ENCODE measurements at places on chromosomes 5 and 9.

DNA sequence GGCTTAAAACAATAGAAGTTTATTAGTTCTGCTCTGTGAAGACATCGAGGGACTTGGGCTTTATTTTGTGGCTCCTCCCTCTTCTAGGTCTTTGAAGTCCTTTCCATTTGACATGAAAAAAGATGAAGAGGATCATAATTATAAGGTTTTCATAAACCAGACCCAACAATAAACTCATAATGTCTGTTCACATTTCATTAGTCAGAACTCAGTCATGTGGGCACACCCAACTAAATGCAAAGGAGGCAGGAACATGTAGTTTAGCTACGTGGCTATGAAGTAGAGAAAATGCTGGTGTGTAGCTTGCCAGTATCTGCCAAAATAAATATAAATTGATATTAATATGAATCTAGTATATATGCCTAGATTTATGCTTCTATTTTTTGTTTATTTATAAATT, 393.9 kb upstream of the C9orf72 start:
- DNase-seq, result no peak

GRCh38 chr9:281741-282645, 67.3 kb downstream of the DOCK8 start:
- no peak for DNase-seq

GRCh38 chr5:75611311-75612225, at the start of gene ANKDD1B:
ANKDD1B (plus strand) TSS chr5:75611453; CDS start chr5:75611635, 182 bp downstream.
- DNase-seq, result peak; percentile 46

GRCh38 chr5:88389338-88390095, 120.9 kb upstream of the TMEM161B start:
- no peak for DNase-seq

DNA sequence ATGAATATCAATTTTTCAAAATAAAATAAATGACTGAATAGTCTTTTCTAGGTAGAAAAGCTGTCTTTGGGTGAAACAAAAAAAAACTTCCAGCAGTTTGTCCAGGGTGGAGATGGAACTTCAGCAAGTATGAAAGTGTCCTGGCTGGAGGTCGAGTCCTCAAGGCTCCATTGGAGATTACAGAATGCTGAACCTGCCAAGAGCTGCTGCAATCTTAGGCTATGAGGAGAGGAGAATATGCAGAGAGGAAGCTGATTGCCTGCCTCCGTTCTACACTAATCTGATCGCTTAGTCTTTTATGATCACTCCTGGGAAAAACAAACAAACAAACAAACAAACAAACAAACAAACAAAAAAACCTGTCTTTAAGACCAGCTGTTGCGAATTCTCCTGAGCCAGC, 50.6 kb downstream of the NREP start:
- DNase-seq, result no peak

- DNase-seq, result no peak
Observed at GRCh38 chr5:32319392-32319791, 6.7 kb upstream of the MTMR12 start.

- no peak for DNase-seq
Observed at GRCh38 chr5:14849516-14850294, 21.9 kb downstream of the ANKH start.

GRCh38 chr5:56480705-56481427, 247.7 kb upstream of the ANKRD55 start:
- peak; percentile 42 for DNase-seq

GRCh38 chr5:33441241-33442177, 744 bp downstream of the TARS1 start:
- DNase-seq, result peak; percentile 32

GRCh38 chr5:136103118-136103517, 29.5 kb upstream of the SMAD5 start:
- DNase-seq, result no peak

DNA sequence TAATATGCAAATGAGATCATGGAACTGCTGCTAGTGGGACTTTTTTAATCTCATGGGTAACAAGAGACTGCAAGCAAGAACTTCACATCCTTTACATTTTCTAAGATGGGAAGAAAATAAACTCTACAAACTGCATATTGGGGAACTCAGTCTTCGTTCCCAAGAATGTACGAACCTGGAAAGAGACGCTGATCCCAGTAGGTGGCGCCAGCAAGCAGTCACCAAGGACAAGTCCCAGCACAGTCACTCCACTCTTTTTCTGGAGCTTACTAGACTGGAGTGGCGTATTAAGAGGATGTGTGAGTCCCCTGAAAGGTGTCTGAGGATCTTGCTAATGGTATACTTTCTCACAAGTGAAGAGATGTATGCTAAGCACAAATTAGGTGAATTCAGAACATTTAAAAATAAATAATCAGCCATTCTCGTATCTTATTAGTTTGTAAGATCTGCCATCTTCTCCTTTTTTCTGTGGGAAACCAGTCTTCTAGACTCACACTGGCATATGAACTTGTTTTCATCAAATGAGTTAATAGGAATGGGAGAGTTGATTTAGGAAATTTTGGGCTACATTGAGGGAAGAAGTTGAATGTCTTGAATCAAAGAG, 16.0 kb upstream of the PUM3 start:
- DNase-seq, result peak; percentile 51

- no peak for DNase-seq
Observed at GRCh38 chr5:17304282-17304681, 86.9 kb downstream of the BASP1 start.

DNA sequence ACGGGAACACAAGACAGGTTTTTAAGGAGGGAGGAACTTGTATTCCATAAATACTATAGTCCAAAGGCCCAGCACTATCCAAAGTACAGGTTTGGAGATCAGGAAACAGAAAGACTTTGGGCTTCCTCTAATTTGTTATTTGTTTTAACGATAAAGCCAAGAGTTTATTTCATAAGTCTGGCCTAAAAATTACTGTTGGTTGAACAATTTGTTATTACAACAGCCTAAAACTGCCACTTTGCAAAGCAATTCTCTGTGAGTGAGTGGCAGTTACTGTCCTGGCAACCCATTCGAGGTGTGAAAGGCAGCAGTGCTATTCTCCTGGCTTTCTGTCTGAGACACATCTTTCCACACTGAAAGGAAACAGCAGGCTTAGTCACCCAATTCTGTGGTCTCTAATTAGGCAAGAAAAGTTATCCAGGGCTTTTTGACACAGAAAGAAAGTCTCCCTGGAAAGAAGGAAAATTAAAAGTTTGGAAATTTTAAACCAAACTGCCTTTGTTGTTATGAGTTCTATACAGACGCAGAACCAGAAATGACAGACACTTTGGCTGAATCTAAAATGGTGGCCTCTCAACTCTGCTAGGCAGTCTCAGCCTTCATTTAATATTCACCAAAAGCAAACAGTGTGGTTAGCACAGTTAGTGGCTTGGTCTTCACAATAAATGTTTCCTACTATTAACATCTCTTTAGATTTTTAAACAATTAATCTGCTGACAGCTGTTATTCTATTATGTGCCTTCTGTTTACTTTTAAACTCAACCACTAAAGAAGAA, 33.9 kb downstream of the PSMB7 start:
- no peak for DNase-seq

- no peak for DNase-seq
Observed at GRCh38 chr9:35882996-35883395, 12.8 kb upstream of the OR13J1 start.

- DNase-seq, result no peak
Observed at GRCh38 chr5:149412783-149413476, 33.8 kb upstream of the IL17B start.

DNA sequence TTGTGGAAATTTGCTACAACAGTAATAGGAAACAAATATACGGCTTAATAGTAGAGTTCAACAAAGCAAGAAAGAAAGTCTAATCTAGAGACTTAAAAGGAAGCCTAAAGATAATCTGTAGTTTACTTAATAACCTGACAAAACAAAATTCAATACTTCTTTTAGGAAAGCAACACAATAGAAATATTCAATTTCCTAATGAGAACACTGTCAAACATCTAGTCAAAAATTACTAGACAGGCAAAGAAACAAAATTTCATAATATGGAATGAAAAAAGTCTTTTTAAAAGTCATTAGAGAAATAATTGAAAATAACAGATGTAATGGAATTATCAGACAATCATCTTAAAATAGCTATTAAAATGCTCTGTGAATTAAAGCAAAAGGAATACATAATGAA, 692.5 kb upstream of the ADAMTS16 start:
- no peak for DNase-seq

All from GM13976 (cell line).